ENCODE measurements at places on chromosomes 16 and 17. TPM values are rescaled to one million over a fixed set of nuclear protein-coding genes. Genes with fewer than 3 reads are reported as not detected.

PRDM7 gene
- polyA plus RNA-seq: not detected

GAS2L2 gene
- 0.02 TPM for polyA plus RNA-seq

KRTAP2-2 gene
- polyA plus RNA-seq: not detected

AURKB gene
- 62.0 TPM for polyA plus RNA-seq

Measured in IMR-90 (cell line).